AG20443 (cell line): ENCODE measurements at places on chromosomes 1 and 21.

DNA sequence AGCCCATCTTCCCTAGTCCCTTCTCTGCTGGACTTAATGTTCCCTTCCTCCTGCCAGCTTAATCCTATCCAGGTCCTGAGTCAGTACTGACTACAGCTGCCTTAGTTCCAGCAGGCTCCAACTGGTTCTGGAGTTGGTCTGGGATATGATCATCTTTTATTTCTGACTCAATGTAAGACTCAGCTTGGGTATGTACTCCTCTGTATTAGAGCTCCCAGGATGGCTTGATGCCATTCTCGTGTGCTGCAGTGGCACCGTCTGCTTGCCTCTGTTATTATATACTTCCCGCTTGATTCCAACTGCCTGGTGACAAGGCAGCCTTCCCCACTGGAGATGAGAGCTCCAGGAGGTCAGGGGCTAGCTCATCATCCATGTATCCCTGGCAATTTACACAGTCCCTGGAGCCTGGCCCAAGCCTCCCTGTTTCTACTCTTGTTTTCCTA is 164.4 kb upstream of the DPT start:
- peak; percentile 62 for DNase-seq

DNA sequence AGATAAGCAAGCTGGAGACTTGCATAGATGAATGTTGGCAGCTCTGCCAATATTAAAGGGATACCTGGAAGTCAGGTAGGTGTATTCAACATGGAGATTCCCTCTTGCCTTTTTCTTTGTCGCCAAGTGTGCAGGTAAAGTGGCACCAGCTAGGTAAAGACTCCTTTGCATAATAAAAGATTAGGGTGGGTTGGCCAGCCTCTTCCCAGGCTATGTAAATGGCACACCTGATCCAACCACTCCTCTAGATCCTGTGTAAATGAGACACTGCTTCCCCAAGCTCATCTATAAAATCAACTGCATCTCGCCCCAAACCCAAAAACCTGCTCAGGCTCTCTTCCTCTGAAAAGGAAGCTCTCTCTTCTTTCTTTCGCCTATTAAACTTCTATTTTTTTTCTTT is 100.8 kb upstream of the DSCAM start:
- DNase-seq: no peak

DNA sequence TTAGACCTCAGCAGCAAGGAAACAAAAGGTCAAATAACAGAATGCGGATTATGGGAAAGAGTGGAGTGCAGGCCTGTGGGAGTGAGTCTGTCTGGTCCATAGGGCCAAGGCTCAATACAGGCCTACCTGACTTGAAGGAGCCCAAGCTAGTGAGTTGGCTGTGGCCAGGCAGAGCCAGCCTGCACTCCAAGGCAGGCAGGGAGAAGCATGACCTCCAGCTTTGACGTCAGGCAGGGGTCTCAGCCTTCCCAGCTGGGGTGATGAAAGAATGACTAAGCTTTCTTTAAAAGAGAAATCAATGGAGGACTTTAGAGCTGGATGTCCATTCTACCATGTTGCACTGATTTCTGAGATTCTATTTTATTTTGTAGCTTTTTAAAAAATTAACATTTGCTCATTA is 62.8 kb downstream of the RHOU start:
- no peak for DNase-seq

DNA sequence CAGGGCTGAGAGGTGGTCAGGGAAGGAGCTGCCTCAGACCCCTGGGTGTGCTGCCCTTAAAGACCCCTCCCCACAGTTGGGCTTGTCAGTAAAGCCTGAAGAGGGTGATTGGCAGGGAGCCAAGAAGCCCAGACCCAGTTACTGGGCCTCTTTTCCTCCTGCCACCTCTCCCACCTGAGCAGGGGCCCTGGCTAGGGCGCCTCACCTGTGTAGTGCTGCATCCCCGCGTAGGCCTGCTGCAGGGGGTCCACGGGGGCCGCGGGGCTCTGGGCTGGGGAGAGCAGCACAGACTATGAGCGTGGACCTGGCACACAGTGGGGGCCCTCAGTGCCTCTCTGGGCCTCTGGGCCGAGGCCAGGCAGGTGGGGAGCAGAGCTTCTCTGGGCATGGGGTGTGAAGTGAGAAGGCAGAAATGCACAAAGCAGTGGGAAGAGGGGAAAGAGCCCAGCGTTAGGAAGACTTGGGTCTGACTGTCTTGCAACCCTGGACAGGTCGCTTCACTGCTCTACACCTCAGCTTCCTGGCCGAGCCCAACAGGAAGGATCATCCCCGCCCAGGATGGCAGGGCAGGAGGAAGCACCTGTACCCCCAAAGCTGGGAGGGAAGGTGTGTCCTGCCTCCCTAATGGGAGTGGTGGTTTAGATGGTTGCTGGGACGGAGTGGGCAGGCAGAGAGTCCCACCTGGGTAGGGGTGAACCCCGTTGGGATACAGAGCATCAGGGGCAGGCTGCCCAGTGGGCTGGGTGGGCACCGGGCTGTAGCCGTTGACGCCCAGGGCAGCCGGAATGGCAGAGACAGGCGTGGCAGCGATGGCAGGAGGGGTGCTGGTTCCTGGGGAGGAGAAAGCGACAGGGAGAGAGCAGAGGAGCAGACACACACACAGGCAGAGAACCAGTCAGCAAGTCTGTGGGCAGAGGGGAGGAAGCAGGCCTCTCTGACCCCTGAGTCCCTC is 9.9 kb downstream of the CELF3 start:
- no peak for DNase-seq

GRCh38 chr1:89085781-89086180 is 20.8 kb upstream of the GBP1 start:
- DNase-seq: no peak

- peak; percentile 66 for DNase-seq
These were observed 57.7 kb downstream of the ATG4C start for GRCh38 chr1:62841587-62842169.

DNA sequence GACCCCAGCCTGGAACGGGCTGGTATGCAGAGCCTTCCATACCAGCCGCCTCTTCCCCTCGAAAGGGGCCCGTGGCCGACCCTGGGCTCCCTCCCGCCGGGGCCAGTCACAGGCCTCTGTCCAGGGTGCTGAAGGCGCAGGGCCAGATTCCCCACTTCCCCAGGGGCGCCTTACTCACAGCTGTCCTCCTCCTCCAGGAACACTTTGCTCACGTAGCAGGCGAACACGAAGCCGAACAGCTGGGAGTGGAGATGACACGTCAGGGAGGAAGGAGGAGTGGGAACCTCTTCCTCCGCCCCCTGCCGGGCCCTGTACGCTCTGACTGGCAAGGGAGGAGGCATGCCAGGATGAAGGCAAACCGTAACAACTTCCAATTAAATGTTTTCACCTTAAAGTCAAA is 57.3 kb downstream of the NKAIN1 start:
- peak; percentile 85 for DNase-seq
